WERI-Rb-1 (cell line): ENCODE measurements at places on chromosomes 7 and 10.

- DNase-seq, result no peak
Measured at GRCh38 chr7:92002720-92003119, 62.1 kb downstream of the AKAP9 start.

- DNase-seq, result no peak
Measured at GRCh38 chr10:27356738-27357137, 116.1 kb upstream of the ACBD5 start.

DNA sequence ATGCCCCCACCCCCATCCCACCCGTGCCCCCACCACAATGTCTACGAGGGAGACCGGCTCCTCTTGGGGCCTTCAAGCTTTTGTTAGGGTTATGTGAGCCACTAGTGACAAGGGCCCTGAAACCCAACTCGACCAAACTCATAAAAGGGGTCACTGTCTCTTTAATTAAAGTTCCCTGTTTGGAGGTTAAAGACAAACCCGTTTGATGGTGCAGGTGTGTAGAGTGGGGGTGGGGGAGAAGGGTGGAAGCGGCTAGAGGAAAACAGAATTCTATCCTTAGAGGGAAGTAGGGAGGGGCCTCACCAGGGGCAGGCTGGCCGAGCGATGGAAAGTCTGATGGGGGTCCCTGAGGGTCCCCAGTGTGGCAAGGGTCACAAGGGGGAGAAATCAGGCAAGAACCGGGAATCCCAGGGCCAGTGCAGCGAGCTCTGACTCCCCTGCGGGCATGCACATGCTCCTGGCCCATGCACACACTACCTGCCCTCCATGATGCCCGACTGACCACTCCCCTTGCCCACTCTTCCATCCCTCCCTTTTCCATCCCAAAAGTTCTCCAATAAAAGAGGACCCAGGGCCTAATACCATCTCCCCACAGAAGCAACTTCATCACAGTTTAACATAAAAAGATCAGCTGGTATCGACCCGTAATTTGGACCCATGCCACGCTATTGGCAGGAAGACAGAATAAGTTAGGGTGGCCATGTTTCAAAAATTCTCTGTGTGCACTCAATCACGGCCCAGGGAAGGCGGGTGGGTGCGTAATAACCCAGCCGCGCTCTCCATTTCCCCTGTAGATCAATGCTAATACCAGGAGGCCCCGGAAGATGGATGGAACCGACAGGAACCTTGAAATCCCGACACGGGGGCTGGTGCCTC, 35.9 kb upstream of the SLF2 start:
- no peak for DNase-seq

- DNase-seq, result no peak
Measured at GRCh38 chr10:117536072-117536865, 6.3 kb upstream of the EMX2 start.

DNA sequence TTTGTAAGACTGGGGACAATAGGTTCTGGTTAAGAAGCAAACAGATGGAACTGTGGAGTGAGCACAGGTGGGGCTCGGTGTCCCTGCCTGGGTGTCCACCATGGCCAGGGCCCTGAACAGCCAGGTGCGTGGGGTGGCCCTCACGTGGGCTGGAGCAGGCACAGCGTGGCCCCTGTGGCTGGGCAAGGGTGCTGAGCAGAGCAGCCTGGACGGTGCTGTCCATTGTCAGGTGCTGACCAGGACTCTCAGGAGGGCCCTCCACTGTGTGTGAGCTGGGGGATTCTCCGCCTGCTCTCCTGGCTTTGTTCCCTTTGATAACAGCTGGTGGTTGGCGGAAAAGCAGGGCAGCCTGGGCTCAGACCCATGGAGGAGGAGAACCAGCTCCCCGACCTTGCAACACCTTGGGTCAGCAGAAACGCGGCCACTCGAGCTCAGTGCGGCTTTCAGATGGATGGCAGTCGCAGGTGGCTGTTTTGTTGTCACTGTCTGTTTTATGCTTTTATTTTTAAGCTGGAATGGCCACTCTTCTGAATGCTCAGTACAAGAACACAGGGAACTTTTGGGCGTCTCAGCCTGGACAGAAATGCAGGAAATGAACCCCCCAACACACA, 273.9 kb upstream of the ADARB2 start:
- DNase-seq, result no peak

DNA sequence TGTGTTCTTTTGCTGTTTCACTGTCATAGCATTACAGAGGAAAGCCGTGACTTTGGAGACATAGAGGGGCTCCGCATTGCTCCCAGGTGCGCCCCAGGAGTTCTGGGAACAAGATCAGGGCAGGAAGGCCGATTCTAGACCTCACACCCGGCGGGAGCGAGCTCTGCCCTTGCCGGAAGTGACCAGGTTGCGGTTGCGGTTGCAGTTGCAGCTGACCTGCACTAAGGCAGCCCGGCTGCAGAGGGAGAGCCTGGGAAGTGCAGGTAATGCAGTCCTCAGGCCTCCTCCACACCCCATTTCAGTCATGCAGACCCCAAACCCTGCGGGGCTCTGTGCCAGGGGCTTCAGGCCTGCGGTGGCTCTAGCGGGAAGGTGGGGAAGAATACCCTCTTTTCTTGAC, 130.0 kb upstream of the LANCL2 start:
- no peak for DNase-seq
